ENCODE measurements at places on chromosomes 5 and 9.

- no peak for DNase-seq
These were observed 78.4 kb upstream of the IFNK start for GRCh38 chr9:27445688-27446087.

DNA sequence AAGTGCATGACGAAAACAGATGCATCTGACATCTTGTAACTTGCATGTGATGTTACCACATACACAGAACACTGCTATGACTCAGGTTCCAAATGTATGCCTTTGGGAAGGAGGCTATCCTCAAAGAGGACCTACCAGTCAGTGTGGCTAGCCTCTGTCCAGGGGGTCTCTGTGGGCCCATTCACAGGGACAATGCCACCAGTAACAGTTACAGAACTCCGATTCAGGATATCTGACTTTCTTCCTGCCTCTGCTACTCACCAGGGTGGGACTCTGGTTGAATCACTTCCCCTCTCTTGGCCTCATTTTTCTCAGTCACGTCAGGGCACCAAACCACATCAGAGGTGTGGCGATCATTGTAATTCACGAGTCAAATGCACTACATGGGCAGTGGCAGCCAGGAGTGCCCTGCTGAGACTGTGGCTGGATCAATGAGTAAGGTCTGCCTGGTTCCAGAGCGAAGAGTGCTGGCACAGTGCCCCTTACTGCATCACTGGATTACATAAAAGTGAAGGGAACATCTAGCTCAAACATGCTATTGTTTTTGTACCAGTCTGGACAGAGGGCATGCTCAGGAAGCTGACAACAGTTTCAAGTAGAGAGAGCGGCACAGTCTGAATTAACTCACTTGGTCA lies 13.2 kb downstream of the ATOX1 start:
- peak; percentile 12 for DNase-seq

DNA sequence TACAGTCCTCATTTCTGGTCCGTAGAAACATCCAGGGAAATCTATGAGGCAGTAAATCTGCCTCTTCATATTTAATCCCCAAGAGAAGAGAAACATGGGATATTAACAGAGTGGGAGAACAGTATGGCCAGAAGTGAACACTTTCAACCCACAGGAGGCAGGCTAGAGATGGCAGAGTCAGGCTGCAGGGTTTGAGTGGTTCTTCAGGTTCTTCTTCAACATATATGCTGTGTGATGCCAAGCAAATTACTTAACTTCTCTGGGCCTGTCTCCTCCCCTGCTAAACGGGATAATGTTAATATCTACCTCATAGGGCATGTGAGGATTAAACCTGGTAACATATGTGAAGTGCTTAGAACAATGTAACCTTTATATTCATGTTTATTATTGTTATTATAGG lies 321.8 kb downstream of the PSAT1 start:
- DNase-seq = no peak

DNA sequence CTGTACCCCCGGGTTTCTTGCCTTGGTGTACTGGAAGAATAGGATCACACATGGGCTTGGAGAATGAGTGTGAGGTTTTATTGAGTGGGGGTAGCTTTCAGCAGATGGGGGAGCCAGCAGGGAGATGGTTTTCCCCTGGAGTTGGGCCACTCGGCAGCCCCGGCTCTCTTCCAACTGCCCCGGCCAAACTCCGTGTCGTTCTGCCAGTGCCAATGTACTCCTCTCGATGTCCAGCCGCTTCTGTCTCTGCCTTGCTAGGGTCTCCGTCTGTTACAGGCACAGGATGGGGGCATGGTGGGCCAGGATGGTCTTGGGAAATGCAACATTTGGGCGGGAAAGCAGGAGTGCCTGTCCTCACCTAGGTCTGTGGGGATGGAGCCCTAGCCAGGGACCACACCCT lies 7.6 kb upstream of the PLPP6 start:
- no peak for DNase-seq

DNA sequence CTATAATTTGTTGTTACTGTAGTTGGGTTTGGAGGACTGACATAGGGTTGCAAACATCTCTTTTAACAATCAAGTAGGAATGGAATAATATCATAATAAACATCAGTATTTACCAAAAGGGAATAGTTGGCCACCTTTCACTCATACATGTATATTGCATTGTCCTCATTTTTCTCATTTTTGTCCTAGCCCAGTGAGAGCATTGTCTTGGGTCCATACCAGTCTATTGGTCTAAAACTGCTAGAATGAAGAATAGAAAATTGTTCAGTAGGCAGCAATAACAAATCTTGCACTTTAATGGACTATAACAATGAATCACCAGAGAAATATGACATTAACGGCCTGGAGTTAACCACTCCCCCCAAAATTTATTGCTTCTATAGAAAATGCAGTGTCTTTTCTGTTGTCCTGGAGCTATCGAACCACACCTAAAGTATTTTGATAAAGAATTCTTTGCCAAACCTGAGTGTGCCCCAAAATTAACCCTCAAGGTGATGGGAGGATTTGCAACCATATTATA lies 80.9 kb upstream of the IL33 start:
- no peak for DNase-seq

DNA sequence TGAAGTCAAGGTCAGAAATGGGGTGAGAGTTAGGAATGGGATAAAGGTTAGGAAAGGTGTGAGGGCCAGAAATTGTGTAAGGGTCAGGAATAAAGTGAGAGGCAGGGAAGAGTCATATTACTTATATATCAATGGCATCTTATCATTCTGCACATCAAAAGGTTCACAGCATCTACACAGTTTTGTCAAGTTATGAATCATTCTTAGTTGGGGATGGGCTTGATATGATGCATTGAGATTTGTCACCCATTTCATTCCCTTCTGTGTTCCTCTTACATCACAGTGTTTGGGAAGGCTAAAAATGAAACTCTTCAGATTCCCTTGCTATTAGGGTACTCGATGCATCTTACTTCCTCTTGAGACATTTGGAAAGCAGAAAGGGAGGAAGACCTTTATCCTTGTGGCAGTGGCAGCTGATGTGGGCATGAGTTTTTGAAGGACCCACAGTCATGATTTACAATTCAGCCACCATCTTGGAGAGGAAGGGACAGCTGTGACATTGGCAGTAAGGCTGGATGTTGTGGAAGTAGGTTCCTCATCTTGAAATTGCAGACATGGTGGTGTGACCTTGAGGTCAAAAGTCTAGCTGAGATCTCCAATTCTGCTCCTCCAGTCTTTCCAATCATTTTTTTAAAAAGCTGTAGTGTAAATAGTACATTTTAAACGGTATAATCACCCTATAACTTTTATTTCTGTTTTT lies 24.2 kb upstream of the NPR3 start:
- no peak for DNase-seq

GRCh38 chr9:120710110-120710981 lies 3.9 kb downstream of the MEGF9 start:
- peak; percentile 5 for DNase-seq

DNA sequence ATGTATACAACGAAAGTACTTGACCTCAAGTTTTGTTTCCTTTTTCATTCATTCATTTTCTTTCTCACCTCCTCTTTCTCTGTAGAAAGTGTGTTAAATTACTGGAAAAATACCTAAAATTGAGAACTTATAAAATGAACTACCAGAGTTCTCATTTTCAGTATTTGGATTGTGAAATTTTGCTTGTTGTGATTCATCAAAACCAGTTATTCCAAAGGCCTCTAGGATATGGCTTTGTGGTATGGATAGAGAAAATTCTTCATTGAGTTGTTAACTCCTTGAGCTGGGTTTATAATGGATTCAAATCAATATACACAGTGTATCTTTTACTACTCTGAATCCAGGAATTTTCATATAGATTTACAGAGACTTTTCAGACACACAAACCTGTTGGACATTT lies 287.6 kb downstream of the KDM4C start:
- no peak for DNase-seq

GRCh38 chr5:94784536-94785505 lies 166.4 kb downstream of the SLF1 start:
- no peak for DNase-seq

- no peak for DNase-seq
These were observed 77.4 kb downstream of the ATPSCKMT start for GRCh38 chr5:10172247-10172646.

DNA sequence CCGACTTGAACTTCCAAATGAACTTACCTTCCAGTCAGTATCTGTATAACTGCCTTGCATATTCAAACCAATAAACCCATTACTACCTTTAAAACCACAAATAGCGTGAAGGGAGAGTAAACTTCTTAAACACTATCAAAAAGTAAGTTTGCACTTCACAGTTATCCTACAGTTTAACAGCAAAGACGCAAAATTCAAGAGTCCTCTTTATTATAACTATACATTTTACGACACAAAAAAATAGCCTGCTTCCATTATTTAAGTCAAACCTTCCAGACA lies 1.8 kb downstream of the PTBP3 start:
- DNase-seq = no peak

DNA sequence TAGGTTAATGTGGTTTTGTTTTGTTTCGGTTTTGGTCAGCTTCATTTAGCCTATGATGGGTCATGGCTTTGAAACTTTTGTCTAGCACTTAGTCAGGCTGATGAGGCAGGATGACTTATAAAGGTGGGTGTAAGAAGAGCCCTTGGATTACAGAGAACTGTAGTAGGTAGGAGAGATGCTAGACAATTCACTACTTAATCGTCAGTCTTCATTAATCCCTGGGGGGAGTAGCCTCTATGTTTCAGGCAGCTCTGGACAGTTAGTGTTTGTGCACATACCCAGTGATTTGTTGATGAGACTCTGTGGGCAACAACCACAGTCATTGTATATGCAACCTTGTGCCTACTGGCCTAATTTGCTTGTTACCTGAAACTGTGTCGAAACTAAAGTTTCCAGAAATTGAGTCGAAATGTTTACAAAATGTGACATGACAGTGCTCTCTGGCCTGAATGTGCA lies 113.3 kb downstream of the MTREX start:
- DNase-seq = no peak

DNA sequence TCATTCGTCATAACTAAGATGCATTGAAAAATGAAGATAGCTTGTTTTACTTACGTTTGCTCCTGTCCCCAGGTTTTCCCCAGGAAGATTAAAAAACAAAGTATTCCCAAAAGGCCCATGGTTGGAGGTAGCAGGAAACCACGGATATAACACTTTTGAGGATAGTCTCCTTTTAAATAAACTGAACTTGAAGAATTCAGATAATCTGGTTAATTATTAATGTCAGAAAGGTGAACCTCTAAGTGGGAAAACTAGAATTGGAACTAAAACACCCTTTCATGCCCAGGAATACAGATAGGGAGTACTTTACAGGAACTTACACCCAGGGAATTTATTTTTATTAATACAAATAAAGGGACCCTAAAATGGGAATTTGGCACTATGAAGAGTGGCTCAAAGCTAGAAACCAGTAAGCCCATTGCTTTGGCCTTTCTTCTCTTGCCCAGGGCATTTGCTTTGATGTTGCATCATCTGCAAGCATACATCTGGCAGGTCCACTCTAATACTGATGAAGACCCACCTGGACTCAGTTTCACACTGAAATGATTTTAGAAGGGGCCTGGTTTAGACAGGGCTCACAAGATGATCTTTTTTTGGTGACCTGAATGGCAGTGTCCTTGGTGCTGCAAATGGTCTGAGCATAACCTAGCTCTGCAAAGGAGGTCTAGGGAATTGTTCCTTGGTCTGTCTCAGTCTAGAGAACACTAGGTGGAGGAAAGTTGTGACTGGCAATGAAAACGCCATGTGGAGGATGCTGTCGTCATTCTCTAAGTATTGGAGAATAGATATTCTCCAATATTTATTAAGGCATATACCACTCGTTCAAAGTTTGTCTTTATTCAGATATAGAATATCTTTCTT lies at the start of gene C5:
Gene C5, minus strand, starts transcription at position 148 of the 861 bp plus-strand sequence. Its CDS starts 29 bp downstream, at position 119.
- DNase-seq = no peak

DNA sequence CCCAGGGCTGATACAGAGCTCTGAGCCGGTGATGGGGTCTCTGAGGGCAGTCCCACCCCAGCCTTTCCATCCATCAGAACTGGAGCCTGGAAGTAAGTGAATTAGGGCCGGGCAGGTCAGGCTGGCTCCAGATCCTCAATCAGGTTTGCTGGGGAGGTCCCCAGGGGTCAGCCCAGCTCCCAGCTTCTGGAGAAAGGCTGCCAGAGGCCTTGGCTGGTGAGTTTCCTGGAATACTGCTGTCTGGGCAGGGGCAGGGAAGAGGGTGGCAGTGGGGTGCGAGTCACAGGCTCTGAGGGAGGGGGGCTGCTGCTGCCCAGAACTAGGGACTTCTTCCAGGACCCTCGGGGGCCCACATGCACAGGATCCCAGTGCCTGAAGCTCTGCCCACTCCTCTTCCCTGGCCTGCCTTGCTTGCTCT lies 200.6 kb upstream of the MVB12B start:
- no peak for DNase-seq

- DNase-seq = no peak
These were observed 167.4 kb upstream of the CD180 start for GRCh38 chr5:67363963-67364362.
